ENCODE measurements at places on chromosomes 1 and 21. TPM values are rescaled to one million over a fixed set of nuclear protein-coding genes. Genes with fewer than 3 reads are reported as not detected.

DNA sequence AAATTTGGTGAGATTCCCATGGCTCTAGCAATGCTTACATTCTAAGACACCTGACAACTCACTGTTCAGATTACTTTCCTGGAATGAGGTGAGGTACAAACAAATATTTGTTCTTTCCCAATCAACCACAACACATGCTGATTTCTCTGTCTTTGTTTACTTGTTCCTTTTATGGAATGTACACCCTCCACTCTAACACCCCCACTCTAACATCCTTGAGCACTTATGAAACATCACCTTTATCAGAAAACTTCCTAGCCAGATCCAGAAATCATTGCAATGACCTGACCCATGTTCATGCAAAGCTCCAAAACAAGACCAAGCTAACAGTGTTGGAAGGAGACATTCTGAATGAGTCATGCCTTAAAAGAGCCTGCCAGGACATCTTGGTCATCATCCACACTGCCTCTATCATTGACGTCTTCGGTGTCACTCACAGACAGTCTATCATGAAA is 35.5 kb downstream of the HSD3B1 start:
- DNase-seq: no peak

DNA sequence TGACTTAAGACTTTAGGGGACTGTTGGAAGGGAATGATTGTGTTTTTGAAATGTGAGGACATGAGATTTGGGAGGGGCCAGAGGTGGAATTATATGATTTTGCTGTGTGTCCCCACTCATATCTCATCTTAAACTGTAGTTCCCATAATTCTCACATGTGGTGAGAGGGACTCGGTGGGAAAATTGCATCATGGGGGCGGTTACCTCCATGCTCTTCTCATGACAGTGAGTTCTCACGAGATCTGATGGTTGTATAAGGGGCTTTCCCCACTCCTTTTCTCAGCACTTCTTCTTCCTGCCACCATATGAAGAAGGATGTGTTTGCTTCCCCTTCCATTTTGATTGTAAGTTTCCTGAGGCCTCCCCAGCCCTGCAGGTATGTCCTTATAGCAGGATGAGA is 35.0 kb upstream of the SCAF4 start:
- no peak for DNase-seq

Gene MLLT11
- 30.0 TPM for total RNA-seq

Gene NBPF3
- total RNA-seq: 20.1 TPM

Gene TTC39A
- total RNA-seq: 26.0 TPM

Gene RGS4
- 7.3 TPM for total RNA-seq
